ENCODE measurements at places on chromosomes 2 and 18.

- DNase-seq: no peak
These were observed 208.1 kb downstream of the ASB1 start for GRCh38 chr2:238634701-238635357.

- no peak for DNase-seq
These were observed 16.2 kb upstream of the BBS5 start for GRCh38 chr2:169462896-169463695.

- DNase-seq: no peak
These were observed 124.2 kb upstream of the SIX3 start for GRCh38 chr2:44817256-44817655.

GRCh38 chr18:55318951-55319441 lies 269.0 kb downstream of the TCF4 start:
- DNase-seq: no peak

Measured in activated CD8-positive, alpha-beta memory T cell treated with anti-CD3 and anti-CD28 coated beads, Interleukin-2, amount 50 U/mL, for 4 hours (primary cell).